ENCODE measurements at places on chromosomes 2 and 18.

- DNase-seq: no peak
Measured at GRCh38 chr2:239307921-239308613, 92.8 kb downstream of the HDAC4 start.

- no peak for DNase-seq
Measured at GRCh38 chr2:75133621-75134570, 65.4 kb downstream of the TACR1 start.

DNA sequence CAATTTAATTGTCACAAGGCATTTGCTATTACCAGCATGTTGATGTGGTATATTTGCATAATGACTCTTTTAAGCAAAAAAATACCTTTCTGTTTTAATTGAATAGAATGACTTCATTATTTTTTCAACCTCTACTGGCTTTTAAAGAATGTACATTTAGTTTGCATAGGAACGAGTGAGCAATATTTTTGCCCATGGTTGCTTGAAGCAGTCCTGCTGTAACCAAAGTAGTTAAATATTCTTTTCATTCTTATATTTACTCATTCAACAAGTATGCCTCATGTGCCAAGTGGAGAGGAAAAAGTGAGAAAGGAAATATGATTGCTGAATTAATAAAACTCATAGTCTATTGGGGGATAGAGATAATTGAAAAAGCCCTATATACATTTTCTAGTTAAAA, 184.7 kb downstream of the DSEL start:
- no peak for DNase-seq

DNA sequence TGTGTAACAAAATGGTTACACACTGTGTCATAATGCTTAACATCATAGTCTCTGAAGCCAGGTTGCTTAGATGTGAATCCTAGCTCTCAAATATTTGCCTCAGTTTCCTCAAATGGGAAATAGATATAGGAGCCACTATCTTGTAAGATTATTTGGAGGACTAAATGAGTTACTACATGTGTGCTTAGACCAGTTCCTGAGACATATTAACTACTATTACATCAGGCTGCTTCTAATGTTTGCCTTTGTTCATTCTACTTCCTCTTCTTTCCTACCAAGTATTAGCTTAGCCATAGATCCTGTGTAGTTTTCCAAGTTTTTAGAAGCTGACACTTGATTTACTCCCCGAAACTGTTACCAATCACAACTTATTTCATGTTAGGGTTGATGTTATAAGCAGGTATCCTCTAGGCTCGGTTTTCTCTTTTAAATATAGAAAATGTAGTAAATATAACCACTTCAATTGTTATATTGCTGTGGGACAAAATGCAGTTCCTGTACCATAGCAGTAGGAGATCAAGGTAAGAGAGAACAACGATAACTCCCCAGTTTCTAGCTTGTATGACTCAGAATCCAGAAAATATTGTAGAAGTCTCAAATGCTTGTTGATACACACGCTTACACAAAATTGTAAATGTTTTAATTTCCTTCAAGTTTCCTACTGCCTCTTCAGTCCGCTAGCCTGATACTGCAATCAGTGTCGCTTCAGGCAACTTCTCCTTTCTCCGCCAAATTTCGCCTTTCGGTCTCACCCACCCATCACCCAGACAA, 751 bp upstream of the DNAJC10 start:
- DNase-seq: peak; percentile 29

GRCh38 chr18:2707551-2708168, 52.1 kb downstream of the SMCHD1 start:
- no peak for DNase-seq

DNA sequence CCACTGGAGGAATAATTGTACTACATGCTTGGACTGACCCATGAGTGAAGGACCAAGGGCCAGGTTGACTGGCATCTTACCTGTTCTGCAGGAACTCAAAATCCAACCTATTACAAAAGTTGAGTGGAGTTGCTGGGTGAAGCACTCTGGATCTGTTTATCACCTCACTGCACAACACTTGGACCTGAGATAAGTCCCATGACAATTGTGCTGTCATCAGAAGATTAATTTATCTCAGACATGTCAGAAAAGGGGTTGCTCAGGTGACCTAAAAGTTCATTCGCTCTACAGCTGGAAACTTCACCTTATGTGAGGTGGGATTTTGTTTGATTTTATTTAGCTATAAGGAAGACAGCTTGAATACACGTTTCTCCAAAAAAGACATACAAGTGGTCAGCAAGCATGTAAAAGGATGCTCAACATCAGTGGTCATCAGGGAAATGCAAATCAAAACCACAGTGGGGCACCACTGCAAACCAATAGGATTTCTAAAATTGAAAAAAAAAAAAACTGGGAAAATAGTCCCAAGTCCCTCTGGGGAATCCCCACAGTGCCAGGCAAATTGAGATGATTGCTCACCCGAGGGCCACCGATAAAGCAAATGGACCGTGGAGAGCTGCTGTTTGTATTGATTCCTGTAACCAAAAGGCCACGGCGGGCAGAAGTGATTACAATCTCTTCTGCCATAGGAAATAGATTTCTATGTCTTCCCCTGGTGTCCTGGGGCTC, 65.8 kb upstream of the SLC35F5 start:
- DNase-seq: no peak

- no peak for DNase-seq
Measured at GRCh38 chr2:23475473-23475872, 90.5 kb downstream of the KLHL29 start.

DNA sequence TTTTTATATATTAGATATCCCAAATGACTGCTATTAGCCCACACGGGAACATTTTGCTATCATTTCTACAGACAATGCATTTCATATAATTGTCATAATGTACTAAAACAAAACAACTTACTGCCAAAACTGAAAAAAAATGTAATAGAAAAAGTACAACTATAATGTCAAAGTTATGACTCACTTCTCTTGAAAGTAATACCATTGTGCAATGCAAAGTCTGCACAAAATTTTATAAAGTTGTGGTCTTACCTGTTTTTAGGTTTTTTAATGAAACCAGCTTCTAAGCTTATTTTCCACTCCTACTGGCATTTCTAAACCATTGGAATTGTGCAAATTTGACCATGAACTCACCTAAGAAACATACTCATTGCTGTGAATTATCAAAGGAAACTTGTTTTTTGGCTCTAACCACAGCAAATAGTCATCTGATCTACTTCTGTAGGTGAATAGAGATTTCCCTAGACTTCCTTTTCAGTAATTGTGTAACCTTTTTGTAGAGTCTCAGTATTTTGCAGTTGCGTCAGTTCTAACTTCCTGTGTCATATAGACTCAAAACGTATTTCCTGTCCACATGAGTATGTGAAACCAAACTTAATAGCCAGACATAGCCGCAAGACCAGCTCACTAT, 31.9 kb upstream of the TFPI start:
- no peak for DNase-seq

GRCh38 chr2:85794038-85794441, 40.2 kb downstream of the ATOH8 start:
- DNase-seq: no peak

- DNase-seq: no peak
Measured at GRCh38 chr2:127681288-127681804, 6.0 kb upstream of the LIMS2 start.

- DNase-seq: no peak
Measured at GRCh38 chr2:8636721-8637636, 44.9 kb upstream of the ID2 start.

- DNase-seq: no peak
Measured at GRCh38 chr2:169664600-169664977, 29.6 kb downstream of the CFAP210 start.

- DNase-seq: no peak
Measured at GRCh38 chr2:26776195-26776800, 9.6 kb upstream of the CENPA start.

GRCh38 chr2:18046558-18047212, 168.2 kb downstream of the KCNS3 start:
- peak; percentile 44 for DNase-seq

GRCh38 chr2:25304321-25304720, 37.4 kb downstream of the DNMT3A start:
- DNase-seq: no peak

- no peak for DNase-seq
Measured at GRCh38 chr2:98416383-98417159, 28.1 kb upstream of the INPP4A start.

DNA sequence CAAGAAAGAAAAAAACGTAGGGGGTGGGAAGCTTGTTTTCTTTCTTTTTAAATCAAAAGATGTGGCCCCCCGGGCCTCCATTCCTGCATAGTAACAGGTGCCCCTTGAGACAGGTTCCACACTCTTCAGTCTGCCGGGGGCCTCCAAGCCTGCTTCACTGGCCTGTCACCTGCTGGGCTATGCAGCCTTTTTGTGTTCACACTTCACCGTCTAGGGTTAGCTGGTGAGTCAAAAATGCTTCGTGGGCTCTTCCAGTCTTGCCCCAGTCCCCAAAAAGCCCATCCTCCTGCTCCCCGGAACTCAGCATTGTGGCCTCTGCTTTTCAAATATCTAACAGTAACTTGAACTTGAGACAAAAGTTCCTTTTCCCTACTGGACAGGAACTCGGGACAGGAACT, 67.9 kb downstream of the POLR1A start:
- DNase-seq: no peak

- no peak for DNase-seq
Measured at GRCh38 chr18:13302457-13303225, 84.1 kb downstream of the LDLRAD4 start.

GRCh38 chr2:125455110-125455509, 1200.8 kb upstream of the GYPC start:
- no peak for DNase-seq

GRCh38 chr2:88483200-88483599, 30.7 kb upstream of the FOXI3 start:
- no peak for DNase-seq

- DNase-seq: no peak
Measured at GRCh38 chr18:10453806-10454680, at the start of gene APCDD1. APCDD1 (plus strand) TSS chr18:10454635; CDS start chr18:10454982, 347 bp downstream.

GRCh38 chr2:54077088-54077900, 38.1 kb upstream of the ACYP2 start:
- no peak for DNase-seq

GRCh38 chr2:53448086-53448485, 319.5 kb upstream of the CHAC2 start:
- DNase-seq: no peak

DNA sequence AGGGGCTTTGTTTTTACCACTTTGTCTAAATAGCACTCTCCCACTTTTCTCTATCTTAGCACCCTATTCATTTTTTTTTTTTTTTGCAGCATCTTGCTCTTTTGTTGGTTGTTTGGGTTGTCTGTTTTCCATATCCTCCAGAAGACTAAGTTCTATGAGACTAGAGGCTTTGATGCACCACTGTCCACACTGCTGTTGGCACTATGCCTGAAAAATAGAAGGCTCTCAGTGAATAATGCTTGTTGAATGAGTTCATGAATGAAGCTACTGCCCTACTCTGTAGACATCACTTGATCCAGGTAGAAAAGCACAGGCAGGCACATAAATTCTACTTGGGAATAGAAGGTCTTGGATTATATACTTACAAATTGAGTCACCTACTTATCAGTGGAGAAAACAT, 7.3 kb downstream of the IL1A start:
- no peak for DNase-seq

- DNase-seq: no peak
Measured at GRCh38 chr18:61820882-61821281, 71.9 kb downstream of the RNF152 start.

- DNase-seq: no peak
Measured at GRCh38 chr18:24153397-24153796, 14.5 kb downstream of the CABYR start.

GRCh38 chr2:70070542-70071268, 16.6 kb upstream of the PCBP1 start:
- peak; percentile 68 for DNase-seq

- no peak for DNase-seq
Measured at GRCh38 chr2:102790091-102790455, 28.2 kb downstream of the TMEM182 start.

GRCh38 chr2:12862541-12862940, 145.8 kb downstream of the TRIB2 start:
- no peak for DNase-seq

DNA sequence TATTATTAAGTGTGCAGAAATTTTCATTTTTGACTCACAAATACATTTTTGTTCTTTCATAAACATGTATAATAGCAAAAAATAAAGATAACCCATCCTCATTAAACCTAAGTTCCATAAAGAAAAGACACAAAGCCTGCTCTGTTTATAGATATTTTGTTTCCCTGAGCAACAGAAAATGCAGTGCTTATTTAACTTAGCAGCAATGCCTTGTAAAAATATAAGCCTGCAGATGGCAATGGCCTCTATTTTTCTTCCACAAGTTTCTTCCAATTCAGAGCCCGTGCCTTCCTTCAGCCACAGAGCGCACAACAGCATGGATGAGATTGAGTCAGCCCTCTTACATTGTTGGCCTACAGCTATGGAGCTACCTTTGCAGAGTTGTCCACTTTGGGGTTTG, 43.6 kb downstream of the PKP4 start:
- DNase-seq: no peak

GRCh38 chr18:13877157-13877556, 38.2 kb downstream of the MC2R start:
- DNase-seq: no peak

DNA sequence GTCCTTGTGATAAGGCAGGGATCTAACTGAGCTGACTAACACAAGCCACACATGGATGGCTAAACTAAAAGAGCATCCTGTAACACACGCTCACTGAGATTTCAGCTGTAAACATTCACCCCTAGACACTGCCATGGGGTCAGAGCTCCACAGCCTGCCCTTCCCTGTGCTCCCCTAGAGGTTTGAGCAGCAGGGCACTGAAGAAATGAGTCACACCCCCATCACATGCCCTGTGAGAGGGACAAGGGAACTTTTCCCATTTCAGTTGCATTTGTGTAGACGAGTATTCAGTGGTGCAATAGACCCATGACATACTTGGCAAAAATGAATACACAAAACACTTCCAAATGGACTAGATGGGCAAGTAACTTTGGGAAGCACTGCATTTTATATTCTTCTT, 402.4 kb upstream of the LRRTM1 start:
- no peak for DNase-seq

DNA sequence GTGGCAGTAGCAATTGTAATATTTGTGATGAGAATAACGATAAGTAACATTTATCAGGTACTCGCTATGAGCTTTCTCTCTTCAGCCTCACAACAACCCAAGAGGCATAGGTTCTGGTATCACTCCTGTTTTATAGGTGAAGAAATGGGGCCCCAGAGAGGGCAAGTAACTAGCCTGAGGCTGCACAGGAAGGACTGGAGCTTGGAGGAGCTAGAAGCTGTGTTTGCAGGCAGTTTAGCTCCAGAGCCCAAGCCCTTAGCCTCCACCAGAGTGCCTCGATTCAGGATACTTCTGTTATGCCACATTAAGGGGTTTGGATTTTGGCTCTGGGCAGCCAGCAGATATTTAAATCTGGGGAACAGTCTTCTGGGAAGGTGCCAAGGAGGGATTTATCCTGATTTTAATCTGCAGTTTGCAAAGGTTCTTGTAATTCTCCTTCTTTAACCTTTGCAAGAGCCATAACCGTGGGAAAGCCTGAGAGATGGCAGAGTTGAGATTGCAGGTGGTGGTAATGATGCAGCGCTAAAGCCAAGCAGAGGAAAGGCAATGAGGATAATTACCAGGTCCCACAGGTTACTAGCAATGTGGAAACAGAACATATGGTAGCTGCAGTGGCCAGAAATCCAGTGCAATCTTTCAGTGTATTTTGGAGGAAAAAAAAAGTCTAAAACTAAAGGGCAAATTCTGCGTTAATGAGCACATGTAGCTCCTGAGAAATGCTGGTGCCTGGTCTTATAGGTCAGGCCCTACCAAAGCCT, 9.1 kb downstream of the MOCOS start:
- no peak for DNase-seq
